Glomerular endothelial cell (primary cell): ENCODE measurements at places on chromosomes 4 and X.
A peak's percentile ranks its signal among the peaks of the same experiment; 100 is the strongest.

GRCh38 chr4:105461221-105461620, 12.6 kb downstream of the PPA2 start:
- no peak for DNase-seq

GRCh38 chrX:21943460-21944135, 3.1 kb downstream of the SMS start:
- DNase-seq = no peak

DNA sequence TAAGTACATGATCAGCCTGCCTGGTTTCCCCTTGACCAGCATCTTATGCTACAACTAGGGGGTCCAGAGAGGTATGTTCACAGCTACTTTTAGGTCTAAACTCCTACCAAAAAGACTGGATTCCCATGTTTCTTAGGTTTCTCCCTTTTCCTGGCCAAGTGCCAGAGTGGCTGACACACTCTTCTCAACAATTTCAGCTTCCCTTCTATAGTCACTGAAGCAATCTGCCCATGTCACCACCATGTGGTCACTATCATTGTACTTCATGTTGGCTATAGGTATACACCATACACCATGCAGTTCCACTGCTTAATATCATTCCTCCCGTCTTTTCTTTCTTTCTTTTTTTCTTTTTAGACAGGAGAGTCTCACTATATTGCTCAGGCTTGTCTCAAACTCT, 66.9 kb downstream of the KLHL13 start:
- DNase-seq = no peak

DNA sequence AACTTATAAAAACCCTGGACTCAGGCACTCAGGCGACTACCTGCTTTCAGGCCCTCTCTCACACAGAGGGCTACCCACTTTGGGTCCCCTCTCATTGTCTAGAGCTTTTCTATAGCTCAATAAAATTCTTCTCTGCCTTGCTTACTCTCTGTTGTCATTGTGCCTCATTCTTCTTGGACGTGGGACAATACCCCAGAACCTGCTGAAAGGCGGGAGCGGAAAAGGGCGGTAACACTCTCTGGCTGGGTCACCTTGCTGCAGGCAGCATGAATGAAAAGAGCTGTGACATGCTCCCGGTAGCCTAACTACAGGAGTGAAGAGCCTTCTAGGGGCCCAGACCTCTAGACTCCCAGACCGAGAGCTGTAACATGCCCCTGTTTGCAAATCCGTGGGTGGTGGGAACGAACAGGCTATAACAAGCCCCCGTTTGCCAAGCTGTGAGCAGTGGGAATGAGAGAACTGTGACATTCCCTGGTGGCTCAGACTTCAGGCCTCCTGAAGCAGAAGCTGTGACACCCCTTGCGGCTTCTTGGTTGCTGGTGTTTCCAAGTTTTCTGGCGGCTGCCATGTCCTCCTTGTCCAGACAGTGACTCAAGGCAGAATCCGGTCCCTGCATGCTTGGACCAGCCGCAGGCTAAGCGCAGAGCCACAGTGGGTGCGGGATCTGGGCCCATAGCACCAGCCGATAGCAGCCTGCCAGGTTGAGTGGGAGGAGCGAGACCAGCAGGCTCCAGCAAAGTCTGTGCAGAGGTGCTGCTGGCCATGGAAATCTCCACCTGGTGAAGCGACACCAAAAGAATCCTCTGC, 684.6 kb downstream of the ARAP2 start:
- DNase-seq = no peak

DNA sequence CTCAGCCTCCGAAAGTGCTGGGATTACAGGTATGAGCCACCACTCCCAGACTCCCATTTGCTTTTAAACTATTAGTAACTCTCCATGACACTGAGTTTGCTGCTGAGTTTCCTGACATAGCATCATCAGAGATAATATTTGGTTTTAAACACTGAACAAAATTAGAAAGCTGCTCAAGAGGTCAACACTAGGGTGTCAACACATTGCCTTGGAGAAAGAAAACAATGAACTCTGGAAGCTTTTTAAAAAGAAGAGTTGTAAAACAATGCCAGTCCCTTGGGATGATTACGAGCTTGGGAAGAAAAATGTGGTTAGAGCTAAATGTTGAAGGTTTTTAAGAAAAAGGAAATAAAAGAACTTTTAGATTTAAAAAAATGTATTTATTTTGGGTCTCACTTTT, 264.8 kb downstream of the CAMK2D start:
- DNase-seq = no peak

- no peak for DNase-seq
Observed at GRCh38 chrX:81110286-81110685, 91.4 kb downstream of the HMGN5 start.

DNA sequence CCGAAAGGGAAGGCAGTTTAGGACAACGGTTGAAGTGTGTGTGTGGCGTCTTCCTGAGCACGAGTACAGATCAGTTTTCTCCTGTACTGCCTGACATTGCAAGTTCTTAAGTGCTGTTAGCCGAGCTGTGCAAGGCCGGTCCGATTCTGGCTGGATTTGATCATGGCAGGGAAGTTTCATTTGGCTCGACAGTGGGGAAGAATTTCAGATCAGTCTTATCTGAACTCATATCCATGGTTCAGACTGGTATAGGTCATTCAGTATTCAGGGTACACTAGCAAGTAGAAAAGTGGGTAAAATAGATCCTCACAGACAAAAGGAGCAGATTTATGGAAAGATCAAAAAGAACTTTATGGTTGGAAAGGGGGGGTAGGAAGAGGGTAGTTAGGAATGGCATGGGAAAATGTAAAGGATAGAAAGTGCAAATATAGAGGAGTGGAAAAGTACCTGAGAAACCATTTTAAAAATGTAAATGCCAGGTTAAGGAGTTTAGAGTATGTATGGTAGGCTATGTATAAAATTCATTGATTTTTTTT, 716 bp downstream of the THAP9 start:
- no peak for DNase-seq

DNA sequence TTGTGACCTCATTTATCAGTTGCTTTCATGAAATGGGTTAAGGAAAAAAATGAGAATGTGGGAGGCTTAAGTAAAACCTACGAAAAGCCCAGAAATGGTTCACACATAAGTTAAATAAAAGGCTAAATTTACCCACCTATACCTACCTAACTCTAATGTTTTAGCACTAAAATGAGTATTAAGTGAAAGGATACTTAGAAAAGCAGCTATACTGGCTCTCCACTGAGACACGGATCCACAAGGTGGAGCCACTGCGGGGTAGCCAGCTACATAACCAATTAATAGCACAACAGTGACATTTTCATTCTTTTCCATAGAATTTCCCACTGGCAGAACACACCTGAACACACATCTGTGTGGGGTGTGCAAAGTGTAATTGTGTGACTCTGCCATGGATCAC, 101.9 kb downstream of the MAML3 start:
- DNase-seq = no peak

DNA sequence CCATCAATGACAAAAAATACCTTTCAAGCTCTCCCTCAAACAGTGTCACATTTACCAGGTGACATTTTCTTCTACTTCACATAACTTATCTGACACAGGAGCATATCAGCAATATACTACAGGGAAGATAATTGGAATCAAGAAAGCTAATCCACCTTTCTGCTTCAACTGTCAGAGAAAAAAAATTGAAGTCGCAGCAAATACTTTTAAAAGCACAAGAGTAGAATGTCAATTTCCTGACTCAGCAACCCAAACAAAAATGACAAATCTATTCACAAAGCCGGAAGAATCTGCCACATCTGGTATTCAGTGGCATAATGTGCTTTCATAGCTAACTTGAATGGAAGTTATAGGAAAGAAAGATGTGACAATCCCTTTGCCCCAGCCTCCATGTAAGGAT, 36.7 kb downstream of the AGA start:
- no peak for DNase-seq

DNA sequence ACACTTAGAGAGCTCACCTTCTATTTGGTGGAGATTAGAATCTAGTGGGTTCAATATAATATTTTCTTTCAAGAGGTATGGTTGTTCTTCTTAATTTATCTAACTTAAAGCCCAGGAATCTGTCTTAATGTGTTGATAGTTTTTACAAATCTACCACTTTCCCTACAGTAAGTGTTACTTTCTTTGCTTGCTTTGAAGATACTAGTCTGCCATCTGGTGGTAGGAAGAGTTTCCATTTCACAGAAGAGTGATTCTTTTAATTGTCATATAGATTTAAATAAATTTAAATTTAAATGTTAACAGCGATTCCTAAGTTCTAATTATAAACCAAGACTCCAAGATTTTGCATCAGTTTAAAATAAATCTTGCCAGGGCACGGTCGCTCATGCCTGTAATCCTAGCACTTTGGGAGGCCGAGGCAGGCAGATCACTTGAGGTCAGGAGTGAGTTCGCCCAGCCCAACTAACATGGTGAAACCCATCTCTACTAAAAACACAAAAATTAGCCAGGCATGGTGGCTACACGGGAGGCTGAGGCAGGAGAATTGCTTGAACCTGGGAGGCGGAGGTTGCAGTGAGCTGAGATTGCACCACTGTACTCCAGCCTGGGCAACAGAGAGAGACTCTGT, 43.5 kb downstream of the NUDT9 start:
- DNase-seq = peak; percentile 29

DNA sequence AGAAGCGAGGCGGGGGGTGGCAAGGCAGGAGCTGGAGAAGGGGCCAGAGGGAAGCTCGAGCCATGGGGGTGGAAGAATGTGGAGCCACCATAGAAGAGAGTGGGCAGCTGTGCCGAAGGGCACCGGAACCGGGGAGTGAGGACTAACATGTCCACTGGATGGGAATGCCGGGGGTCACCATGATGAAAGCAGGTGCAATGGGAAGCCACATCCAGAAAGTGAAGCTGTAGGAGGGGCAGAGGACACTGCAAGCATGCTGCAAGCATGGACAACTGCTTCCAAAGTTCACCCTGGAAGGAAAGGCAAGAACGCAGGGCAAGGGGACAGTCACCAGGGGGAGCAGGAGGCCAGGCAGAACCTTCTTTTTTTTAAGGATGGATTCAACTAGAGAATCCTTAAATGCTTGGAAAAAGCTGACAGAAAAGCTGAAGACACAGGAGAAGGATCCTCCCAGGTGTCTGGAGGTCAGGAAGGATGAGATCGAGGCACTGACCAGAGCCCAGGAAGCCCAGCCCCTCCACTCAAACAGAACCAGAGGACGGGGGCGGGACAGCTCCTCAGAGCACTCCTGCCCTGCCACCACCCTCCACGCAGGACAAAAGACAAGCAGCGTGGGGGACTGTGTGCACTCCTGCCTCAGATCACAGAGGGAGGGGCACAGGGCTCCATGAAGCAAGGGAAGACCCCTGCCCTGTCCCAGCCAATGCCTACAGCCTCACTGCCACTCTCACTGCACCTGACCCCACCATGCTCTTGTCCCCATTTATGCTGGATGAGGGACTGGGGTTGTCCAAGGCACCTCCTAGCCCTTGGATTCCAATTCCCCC, 169.2 kb downstream of the AFAP1 start:
- DNase-seq = no peak

DNA sequence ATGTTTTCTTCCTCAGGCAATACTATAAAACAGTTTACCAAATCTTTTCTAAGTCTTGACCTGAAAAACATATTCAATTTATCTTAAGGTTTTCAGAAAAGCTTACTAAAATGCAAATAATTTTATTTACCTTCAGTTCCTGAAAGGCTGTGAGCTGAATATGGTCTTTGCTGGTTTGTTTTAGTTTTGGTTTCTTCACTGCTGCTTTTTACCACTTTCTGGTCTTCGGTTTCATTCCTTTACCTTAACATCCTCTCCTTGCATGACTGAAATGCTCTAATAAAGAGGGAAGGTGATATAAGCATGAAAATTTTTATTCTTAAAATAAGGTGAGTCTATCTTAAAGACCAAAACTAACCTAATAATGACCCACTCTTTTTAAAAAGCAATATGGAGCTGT, 97.1 kb upstream of the NRK start:
- no peak for DNase-seq

- no peak for DNase-seq
Observed at GRCh38 chrX:130696542-130696941, 206.5 kb downstream of the ENOX2 start.

GRCh38 chr4:188109157-188109755, at the start of gene TRIML2:
Gene TRIML2, minus strand, starts transcription at chr4:188109603. Its CDS starts 4,235 bp downstream, at chr4:188105368.
- DNase-seq = no peak

DNA sequence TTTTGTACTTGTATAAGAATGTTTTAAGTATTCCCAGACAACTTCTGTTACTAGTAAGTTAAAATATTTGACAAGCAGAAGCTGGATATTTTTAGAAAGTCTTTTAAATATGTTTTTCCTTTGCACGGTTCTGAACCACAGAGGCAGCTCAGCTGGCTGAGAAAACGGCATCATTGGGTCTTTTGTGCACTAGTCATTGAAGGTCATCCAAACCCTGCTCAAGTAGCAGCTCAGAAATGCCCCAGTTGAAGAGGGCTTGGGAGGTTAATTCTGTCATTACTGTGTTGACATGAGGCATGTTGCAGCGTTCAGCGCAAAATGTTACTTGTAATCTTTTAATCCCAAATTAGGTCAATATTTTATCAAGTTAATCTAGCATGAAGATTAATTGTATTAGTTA, 383.7 kb upstream of the FAM241A start:
- DNase-seq = no peak

DNA sequence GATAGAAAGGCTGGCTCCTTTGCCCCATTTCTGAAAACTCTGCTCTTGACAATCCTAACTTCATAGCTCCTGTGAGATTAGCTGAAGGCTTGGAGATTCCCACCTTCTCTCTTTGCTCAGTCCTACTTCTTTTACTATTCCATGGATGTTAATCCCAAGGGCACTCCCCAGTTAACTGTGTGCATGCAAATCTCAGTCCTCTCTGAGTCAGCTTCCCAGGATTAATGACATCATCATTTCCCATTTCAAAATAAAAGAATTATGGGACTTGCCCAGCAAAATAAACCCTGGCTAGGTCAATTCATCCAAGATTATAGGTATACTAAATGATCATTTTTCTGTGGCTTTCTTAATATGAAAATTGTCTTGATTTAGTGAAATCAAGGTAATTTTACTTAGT, 328.6 kb upstream of the NR3C2 start:
- DNase-seq = no peak

GRCh38 chr4:146382194-146382593, 139.5 kb downstream of the SLC10A7 start:
- DNase-seq = no peak

DNA sequence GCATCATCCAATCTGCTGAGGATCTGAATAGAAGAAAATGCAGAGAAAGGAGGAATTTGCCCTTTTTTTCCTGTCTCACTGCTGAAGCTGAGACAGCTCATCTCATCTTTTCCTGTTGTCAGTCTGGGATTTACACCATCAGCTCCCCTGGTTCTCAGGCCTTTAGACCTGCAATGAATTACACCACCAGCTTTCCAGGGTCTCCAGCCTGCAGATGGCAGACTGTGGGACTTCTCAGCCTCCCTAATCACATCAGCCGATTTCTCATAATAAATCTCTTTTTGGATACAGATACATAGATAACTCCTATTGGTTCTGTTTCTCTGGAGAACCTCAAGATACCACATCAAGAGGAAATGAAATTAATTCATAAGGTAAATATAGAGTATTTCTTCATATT, 134.6 kb upstream of the MAB21L2 start:
- DNase-seq = no peak
